ENCODE measurements at places on chromosomes 5 and 9.

- DNase-seq = no peak
These were observed 476.8 kb upstream of the C9orf72 start for GRCh38 chr9:28050046-28050445.

GRCh38 chr5:142495531-142495930 lies 170.7 kb upstream of the SPRY4 start:
- no peak for DNase-seq

DNA sequence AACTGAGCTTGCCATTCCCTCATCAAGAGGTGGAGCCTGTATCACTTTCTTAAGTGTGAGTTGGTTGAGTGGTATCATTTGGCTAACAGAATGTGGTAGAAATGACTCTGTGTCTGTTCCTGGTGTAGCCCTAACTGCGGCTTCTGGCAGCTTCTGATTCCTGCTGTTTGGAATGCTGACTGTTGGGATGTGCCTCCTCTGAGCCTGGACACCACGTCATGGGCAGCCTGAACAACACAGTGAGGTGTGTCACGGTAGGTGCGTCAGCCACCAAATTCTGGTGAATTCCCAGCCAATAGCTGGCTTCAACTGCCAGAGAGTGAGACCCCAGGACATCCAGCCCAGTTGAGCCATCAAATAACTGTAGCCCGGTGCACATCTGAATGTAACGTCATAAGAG lies 6.1 kb upstream of the C9orf152 start:
- DNase-seq = no peak

- no peak for DNase-seq
These were observed 272.1 kb downstream of the TLE1 start for GRCh38 chr9:81417299-81417675.

- DNase-seq = no peak
These were observed 38.7 kb upstream of the ANKRD34B start for GRCh38 chr5:80608731-80609130.

- DNase-seq = no peak
These were observed 43.4 kb downstream of the HACD4 start for GRCh38 chr9:20988061-20988460.

- no peak for DNase-seq
These were observed 17.0 kb downstream of the WNK2 start for GRCh38 chr9:93200989-93201334.

DNA sequence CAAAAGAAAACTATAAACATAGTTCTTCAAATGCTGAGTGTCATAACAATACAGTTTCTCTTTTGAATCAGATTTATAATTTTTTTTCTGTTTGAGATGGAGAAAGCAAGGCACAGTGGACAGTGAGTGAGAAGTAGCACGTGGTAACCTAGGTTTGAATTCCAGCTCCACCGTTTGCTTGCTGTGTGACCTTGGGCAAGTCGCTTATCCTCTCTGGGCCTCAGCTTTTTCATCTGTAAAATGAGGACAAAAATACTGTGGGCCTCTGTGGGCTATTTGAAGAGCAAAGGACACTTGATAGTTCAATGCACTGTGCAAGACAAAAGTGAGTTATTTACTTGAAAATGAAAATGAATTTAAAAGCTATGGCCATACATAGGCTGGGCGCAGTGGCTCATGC lies 187.7 kb upstream of the TBCA start:
- no peak for DNase-seq

DNA sequence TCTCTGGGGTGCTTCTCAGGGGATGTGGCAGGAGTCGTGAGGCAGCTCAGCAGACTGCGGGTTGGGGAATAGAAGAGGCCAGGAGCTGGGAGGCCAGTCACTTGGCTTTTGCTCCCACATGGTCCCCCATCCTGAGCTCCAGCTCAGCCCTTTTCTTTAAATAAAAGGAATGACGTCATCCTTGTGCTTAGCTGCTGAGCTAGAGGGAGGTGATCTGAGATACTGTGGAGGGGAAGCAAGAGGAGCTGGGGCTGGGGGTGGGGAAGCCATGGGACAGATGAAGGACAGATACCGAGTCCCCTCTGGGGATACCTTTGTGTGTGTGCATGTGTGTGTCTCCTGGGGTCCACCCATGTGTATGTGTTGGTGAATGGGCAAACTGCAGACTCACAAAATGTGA lies 89.0 kb upstream of the ARAP3 start:
- DNase-seq = no peak

DNA sequence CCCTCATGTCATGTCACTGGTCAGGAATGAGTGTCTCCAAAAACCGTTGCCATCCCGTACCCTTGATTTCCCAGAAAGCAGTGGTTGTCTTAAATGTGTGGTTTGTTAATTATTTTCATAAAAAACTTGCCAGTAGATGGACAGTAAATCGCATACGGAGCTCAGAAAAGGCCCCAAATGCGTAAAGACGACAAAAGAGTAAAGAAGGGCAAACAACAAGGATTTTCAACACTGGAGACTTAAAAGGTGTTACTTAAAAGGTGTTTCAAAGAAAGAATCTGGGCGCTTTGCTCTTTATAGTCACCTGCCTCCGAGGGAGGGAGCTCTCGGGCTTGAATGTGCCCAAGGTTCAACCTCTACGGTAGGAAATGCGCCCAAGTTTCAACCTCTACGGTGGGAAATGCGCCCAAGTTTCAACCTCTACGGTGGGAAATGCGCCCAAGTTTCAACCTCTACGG lies 734 bp downstream of the KIF27 start:
- no peak for DNase-seq

- DNase-seq = no peak
These were observed 51.7 kb upstream of the NFIB start for GRCh38 chr9:14365670-14366069.

GRCh38 chr5:1431021-1431811 lies 14.0 kb downstream of the SLC6A3 start:
- DNase-seq = no peak

GRCh38 chr5:91867799-91868198 lies 484.7 kb upstream of the ARRDC3 start:
- DNase-seq = no peak

GRCh38 chr5:64971513-64971912 lies 202.8 kb downstream of the CWC27 start:
- no peak for DNase-seq

GRCh38 chr9:5949103-5949699 lies 58.5 kb downstream of the MLANA start:
- DNase-seq = no peak

- DNase-seq = no peak
These were observed 34.1 kb upstream of the MSX2 start for GRCh38 chr5:174690271-174690670.

DNA sequence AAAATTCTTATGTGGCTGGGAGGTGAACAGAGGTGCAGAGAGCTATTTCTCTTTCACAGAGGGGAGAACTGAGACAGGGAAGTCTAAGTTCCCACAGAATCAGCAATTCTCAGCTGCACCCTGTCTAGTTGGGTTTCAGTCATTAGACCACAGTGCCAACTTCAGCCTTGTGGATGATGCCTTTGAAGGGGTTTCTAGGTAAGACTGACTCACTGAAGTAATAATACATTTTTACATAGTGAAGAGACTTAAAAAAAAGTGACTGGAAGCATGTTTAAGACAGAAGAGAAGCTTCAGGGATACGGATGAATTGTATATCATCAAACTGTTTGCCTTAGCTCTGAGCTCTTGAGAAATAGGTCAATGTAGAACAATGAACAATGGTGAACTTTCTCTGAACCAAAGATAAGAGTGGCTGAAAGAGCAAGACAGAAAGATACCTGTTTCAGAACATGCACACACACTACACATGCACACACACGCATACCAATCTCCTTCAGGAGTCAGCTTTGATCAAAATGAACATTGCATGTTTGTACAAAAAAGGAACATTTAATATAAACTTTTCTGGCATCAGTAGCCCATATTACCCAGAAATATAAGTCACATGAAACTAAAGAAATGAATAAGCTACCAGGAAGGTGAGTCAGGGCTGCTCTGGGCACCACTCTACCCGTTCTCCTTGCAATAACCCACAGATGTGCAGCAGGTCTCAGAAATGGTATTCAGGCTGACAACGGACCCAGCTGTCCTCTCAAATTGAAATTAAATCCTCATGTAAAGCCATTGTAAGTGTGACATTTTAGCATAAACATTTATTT lies 12.6 kb upstream of the FYB1 start:
- DNase-seq = peak; percentile 51

DNA sequence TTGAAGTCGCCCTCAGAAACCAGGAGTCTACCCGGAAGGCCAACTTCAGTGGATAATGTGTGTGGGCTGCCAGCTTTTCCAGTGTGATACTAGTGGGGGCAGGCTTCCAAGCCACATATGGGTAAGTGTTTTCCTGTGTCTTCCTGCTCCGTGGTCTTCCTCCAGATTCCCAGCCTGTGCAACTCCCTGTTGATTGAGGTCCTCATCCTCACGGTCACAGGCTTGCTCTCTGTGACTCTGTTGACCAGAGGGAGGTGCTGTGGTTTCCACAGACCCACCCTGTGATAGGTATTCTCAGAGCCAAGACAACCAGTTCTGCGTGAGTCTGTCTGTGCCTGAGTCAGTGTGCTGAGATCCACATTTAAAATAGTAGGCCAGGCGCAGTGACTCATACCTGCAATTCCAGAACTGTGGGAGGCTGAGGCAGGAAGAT lies 388.0 kb upstream of the IRX2 start:
- DNase-seq = no peak

- no peak for DNase-seq
These were observed 215.1 kb downstream of the TSSK1B start for GRCh38 chr5:113219695-113220094.

GRCh38 chr5:1068204-1068894 lies 43.5 kb downstream of the SLC12A7 start:
- DNase-seq = no peak

DNA sequence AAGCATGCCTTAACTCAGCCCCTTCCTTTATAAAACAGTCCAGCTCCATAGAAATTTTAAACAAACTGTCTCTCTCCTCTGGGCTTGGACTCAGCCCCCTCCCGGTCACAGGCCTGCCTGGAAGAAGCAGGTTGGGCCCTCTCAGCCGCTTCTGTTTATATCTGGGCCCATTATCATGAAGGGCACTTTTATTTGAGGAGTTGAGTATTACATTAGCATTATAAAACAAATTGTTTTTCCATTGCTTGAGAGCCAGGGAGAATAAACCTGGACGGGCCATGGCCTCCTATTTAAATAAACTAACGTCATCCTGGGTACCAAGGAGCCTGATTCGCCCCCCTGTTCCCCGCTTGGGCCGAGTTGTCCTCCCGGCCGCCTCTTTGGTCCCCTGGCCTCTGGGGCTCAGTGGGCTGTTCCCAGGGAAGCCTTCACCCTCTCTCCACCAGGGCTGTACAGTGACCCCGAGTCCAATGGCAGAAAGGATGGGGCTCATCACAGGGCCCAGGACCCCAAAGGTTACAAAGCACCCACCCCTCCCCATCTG lies 13.2 kb downstream of the IRX2 start:
- DNase-seq = no peak

GRCh38 chr9:92223758-92224157 lies 69.7 kb downstream of the IARS1 start:
- DNase-seq = no peak

- no peak for DNase-seq
These were observed 205.5 kb downstream of the NPR3 start for GRCh38 chr5:32916648-32917047.

DNA sequence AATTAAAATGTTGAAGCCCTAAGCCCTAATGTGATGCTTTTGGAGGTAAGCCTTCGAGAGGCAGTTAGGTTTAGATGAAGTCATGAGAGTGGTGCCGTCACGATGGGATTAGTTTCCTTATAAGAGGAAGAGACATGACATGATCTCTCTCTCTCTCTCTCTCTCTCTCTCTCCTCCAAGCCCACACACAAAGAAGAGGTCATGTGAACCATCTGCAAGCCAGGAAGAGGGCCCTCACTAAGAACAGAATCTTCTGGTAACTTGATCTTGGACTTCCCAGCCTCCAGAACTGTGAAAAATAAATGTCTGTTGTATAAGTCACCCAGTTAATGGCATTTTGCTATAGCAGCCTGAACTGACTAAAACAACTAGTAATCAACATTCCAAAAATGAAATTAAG lies 175.5 kb downstream of the GNA14 start:
- no peak for DNase-seq

DNA sequence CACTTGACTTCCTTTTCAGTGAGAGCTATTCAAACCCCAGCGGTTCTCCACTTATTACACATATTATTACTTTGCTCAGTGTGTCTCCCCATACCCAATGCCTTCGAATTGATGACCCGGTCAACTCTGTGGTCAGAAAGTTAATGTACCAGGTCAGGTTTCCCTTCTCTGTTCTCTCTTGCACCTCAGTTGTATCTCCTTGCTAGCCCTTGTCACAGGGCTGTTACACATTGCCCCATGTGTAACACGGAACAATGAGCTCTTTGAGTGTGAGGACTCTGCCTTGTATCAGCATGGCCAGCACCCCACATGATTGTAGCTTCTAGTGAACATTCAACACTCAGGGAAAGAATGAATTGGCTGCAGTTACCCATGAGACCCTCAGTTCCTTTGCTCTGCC lies 73.6 kb downstream of the DOCK2 start:
- DNase-seq = no peak

DNA sequence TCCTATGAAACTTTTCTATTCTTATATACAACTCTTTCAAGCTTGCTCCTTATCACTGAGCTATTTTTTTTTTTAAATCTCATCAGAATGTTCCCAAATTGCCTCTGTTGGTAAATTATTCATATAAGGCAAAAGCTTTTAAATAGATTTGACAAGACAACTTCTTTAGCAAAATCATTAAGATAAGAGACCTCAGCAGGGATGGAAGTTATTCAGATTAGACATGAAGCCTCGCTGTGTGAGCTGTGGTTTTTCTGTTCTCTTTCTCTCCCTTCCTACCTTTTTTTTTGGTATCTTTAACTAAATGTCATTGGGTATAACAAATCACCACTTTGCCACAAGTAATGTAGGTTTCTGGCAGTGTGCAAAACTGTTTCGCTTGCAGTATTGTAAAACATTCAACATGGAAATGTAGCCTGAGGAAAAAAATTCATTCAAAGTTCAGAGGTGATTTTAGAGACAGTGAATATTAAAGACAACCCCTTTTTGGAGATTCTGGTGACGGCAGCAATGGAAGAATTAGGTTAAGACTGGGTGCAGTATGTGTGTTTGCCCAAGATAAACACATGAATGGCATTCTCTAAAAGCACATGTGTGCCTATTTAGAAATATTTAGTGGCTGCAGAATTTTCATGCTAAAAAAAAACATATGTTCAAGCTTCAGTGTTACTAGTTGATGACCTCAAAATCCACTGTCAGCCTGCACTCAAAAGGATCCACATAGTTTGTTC lies 467.1 kb downstream of the ZNF608 start:
- no peak for DNase-seq

All from activated naive CD4-positive, alpha-beta T cell treated with anti-CD3 and anti-CD28 coated beads, Interleukin-2, amount 50 U/mL, for 16 hours (primary cell).